ENCODE measurements at places on chromosomes 4 and X.
A peak's percentile ranks its signal among the peaks of the same experiment; 100 is the strongest.

DNA sequence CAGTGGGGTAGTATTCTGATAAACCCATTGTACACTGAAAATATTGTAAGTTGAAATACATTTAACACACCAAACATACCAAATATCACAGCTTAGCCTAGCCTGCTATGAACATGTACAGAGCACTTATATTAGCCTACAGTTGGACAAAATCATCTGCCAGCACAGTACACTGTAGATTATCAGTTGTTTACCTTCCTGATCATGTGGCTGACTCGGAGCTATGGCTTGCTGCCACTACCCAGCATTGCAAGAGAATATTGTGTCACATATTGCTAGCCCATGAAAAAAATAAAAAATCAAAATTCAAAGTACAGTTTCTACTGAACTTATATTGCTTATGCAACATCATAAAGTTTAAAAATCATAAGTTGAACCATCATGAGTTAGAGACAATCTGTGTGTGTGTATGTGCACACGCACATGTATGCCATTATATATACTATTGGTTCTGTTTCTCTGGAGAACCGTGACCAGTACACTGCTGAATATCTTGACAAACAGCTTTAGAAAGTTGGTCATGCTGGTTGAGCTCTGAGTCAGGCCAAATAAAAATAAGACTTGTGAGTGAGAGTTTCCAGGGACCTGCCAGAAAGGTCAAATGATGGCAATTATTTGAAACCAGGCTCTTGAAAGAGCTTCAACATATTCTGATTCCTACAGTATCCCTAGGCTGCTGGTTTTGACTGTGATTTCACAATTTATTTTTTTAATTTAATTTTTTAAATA is 238.5 kb downstream of the PRR32 start:
- DNase-seq = no peak

DNA sequence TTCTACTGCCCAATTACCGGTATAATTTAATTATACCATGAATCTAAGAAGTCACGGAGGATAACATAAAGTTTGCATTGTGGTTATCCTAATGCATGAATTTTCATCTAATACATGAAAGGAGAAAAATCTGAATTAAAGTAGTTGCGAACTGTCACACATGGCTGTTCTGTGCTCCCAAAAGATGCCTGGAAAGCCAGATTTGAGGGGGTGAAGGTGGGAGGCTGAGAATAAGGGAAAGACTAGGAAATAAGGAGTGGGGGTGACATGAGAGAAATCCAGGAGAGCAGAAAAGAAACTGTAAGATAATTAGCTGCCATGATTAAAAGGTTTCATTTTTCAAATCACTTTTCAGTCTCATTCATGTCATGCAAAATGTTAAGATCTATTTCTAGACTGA is 1582.7 kb downstream of the STIM2 start:
- no peak for DNase-seq

GRCh38 chr4:7515390-7515902 is 80.7 kb upstream of the PSAPL1 start:
- no peak for DNase-seq

GRCh38 chrX:97326456-97326855 is 442.7 kb downstream of the RPA4 start:
- DNase-seq = no peak

DNA sequence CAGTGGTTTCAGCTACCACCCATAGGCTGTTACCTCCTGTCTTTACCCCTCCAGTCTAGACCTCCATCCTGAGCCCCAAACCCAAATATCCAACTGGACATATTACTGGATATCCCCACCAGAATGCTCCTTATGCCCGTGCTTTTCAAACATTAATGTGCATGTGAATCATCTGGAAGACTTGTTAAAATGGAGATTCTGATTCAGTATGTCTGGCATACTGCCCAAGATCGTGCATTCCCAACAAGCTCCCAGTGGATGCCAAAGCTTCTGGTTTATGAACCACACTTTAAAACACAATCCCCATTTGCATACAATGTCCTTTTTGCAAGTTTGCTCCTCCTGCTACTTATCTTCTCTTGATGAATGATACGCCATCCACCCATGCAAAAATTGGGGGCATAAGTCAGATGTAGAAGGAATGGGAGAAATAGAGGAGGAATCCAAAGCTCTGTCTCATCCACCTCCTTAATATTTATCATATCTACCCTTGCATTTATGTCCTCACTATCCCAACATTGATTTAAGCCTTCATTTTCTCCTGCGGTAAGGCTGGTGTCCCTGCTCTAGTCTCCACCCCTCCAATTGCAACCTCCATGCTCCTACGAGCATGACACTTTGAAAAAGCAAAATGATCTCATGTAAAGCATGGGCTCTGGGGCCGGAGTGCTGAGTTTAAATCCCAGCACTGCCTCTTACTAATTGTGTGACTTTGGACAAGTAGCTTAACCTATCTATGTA is 7.4 kb upstream of the PGRMC1 start:
- no peak for DNase-seq

- DNase-seq = no peak
Observed at GRCh38 chr4:119179011-119179410, 33.5 kb upstream of the USP53 start.

GRCh38 chr4:158667651-158668198 is 4.0 kb downstream of the C4orf46 start:
- DNase-seq = no peak

DNA sequence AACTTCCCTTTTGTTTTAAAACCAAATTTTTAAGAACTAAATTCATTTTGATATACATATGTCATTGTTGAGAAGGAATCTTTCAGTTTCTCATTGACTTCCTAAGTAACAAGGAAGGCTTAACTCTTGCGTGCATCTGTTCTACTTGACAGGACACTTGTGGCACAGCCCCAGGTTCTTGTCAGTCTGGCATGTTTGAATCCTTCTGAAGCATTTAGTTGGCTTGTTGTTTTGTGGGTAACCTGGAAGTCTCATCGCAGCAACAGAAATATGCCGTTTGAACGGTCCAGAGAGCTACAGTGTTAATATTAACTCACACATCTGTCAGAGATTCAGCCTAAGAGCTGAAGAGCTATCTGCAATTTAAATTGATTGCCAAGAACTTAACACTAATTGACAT is 76.0 kb downstream of the GLRA3 start:
- DNase-seq = no peak

DNA sequence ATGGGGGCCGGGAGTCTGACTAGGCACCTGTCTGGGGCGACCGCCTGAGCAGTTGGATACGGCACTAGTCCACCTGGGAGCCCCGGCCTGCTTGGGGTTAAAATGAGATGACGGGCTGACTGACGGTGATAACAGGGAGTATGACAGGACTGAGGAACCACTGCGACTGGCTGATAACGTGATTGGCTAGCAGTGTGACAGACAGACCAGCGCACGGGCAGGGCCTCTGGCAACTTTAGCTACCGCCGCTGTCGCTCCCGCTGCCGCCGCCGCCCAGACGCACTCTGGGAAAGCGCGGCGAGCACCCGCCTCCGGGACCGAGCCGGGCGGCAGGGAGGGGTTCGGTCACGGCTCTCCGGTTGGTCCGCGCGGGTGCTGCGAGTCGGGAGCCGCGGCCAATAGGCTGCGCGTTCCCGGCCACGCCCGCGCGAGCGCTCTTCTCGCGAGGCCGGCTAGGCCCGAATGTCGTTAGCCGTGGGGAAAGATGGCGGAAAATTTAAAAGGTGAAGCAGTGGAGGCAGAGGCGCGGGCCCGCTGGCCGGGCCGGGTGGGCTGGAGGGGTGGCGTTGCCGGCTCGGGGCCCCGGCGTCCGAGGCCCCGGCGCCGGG is at the start of gene SUV39H1:
Gene SUV39H1, plus strand, starts transcription at position 434 of the 608 bp plus-strand sequence. Its CDS starts 51 bp downstream, at position 485.
- peak; percentile 59 for DNase-seq

DNA sequence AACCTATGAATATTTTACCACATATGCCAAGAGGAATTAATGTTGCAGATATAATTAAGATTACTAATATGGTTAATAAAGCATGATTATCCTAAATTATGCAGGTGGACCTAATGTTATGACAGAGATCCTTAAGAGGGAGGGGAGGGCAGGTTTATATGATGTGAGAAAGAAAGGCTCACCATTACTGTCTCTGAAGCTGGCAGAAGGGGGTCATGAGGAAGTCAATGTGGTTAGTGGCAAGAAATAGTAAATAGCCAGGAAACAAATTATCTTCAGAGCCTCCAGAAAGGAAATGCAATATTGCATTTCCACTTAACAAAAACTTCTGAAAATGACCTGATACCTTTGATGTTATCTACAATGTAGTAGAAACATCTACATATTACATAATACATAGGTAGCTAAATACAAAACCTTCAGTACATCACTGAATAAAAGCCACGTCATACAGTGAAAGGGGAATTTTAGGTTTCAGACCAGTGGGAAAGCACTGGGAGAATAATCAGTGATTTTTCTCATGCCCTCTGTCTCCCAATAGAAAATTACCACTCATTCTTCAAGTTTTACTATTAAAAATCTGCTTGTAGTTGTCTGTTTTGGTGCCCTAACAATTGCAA is 609.2 kb downstream of the SPOCK3 start:
- DNase-seq = no peak

DNA sequence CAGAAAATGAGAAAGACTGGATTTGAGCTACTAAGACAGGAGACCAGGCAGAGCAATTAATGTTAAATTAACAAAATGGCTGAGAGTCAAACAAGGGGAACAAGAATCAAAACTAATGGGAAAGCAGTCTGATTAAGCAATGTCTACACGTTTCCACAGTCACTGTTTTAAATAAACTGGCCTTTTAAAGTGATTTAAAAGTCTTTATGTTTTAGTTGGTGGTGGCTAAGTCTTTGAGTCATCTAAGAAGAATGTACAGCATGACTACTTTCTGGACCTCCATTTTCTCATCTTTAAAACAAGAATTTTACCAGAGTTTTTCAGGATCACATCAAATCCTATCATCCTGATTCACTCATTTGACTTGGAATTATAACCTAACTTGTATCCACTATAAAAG is 233.8 kb downstream of the ENOX2 start:
- DNase-seq = no peak

DNA sequence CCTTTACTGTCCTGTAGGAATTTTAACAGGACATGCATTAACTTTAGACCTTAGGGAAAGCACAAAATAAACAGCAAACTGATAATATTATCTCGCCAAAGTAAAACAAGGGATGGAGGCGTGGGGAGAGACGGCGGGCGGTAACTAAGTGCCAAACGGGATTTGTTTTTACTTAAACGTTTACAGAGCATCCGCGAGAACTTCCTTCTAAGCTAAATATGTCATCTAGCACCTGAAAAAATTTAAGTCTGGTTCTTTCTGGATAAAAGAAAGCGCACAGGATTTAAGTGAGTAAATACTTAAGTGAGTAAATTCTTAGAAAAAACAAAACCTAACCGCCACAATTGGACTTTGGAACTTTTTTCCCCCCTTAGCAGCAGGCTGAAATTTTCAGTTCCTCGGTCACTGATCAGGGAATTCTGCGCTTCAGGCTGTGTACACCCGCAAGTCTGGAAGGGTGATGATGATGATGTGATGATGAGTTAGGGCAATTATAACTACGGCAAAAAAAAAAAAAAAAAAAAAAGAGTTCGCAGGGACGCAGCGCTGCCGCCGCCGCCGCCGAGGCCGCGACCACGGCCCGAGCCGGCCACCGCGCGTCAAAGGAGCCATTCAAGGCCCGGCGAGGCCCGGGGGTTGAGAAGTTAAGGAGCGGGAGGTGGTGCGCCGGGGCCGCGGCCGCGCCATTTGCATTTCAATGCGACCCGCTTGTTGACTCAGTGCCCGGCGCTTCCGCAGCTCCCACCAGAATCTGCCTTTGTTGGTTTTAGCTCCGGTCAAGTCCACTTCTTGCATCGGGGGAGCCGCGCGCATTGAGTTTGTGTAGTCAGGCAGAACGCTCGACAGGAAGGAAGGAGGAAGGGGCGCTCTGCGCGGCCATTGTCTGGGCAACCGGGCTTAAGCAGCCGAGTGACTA is 108.8 kb downstream of the SPRY1 start:
- no peak for DNase-seq

GRCh38 chrX:57453901-57454300 is 137.9 kb upstream of the ZXDB start:
- no peak for DNase-seq

DNA sequence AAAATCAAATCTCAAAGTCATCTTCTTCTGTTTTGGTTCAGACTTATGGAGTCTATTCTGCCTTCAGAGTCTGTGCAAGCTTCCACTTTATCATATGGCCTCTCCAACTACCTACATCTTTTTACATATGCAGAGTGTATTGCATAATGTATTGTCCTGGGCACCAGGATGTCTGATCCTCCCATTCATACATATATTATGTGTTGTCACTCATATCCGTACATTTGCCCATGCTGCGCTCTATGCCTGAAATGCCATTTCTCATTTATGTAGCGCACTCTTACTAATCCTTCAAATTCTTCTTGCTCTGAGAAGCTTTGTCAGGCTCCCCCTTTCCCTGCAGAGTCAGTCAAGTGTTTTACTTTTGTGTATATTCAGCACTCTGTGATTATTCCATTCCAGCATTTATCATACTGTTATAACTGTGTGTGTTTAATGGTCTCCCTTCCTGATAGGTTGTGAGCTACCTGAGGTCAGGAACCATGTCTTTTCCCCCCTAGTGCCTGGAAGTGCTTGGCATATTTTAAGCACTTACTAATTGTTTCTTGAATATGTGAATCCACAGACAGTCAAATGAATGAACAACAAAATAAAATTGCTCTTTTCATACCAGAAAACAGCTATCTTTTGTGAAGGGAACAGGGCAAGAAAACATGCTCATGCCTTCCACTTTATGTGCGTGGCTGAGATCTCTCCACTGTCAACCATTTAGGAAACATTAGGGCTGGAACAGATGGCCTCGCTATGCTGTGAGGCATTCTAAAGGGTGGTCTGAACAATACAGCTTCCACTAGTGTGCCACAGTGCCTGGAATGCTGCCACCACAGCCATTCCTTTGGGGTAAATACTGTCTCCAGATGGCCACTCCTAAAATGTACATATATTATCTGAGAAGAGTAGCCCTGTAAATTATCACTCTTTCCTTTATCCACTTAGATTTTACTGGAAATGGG is 81.8 kb downstream of the GLUD2 start:
- no peak for DNase-seq

- DNase-seq = no peak
Observed at GRCh38 chr4:11489453-11490083, 60.9 kb upstream of the HS3ST1 start.

DNA sequence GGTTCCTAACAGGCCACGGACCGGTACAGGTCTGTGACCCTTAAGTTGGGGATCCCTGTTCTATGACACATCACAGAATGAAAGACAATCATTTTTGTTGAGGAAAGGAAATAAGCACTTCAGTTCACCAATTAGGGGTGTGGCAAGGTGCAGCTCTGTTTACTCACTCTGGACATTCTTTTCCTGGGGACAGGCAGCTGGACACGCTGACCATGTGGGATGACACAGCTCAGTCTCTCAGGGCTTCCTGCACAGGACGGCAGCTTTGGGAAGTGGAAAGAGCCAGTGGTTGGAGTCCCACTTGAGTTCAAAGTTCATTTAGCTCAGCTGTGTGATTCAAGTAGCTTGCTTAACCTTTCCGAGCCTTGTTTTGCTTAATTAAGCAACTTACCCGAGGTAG is 55.7 kb downstream of the NDNF start:
- no peak for DNase-seq

DNA sequence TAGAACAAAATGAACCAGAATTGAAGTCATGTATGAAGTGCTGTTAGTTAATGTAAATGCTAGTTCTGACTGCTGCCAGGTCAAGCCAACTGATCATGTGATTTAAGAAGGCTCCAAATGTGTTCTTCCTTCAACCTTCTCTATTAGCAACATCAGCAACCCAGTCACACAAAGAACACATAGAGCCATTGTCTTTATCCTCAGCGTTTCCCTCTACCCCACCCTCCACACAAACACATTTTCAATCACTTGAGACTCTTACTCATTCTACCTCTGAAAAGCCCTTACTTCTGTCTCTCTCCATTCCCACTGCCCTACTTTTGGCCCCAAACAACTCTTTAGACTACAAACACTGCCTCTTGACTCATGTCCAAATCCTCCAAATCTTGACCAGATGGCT is 89.7 kb upstream of the KDR start:
- DNase-seq = no peak

Measured in stimulated activated CD8-positive, alpha-beta memory T cell treated with anti-CD3 and anti-CD28 coated beads, Interleukin-4, amount 100 ng/mL, for 1 hour (primary cell).